ENCODE measurements at places on chromosomes 2 and 18.

GRCh38 chr2:240646900-240647502, 21.7 kb downstream of the GPR35 start:
- no peak for DNase-seq

- DNase-seq: no peak
Observed at GRCh38 chr2:85666016-85666415, 2.0 kb downstream of the SFTPB start.

DNA sequence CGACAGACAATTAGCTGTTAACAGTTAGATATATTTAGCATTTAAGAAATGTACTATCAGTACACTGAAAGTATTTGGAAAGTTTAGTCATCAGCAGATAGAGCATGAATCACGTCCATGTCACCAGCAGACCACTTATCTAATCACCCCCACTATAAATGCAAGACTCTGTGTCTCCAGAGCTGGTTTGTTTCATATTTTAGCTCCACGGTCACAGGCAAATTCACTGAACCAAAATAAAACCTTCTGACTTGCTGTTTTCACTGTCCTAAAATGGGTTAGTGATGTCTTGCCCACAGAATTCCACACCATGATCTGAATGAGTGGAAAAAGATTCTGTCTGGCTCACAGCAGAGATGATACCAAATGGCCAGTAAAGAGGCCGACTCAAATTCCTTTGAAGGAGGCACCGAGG, 64.9 kb downstream of the CDH2 start:
- DNase-seq: no peak

- no peak for DNase-seq
Observed at GRCh38 chr2:113842919-113843736, 46.8 kb upstream of the ACTR3 start.

GRCh38 chr2:36355151-36355889, at the start of gene CRIM1:
TSS of gene CRIM1 (plus strand) at chr2:36355778. CDS start at chr2:36356293, 515 bp downstream.
- DNase-seq: no peak

DNA sequence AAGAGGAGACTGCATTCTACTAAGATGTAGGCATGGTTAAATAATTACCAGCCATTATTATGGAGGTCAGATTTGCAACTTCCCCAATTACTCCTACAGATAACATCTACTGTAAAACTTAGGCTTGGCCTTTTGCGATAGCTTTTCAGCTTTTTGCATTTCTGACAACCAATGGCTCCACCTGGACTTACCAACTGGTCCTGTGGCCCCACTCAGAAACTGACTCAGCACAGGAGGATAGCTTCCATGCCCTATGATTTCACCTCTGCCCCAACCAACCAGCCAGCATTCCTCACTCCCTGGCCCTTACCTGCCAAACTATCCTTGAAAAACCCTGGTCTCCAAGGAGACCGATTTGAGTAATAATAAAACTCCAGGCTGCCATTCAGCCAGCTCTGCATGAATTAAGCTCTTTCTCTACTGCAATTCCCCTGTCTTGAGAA, 28.2 kb downstream of the TUBB6 start:
- no peak for DNase-seq

DNA sequence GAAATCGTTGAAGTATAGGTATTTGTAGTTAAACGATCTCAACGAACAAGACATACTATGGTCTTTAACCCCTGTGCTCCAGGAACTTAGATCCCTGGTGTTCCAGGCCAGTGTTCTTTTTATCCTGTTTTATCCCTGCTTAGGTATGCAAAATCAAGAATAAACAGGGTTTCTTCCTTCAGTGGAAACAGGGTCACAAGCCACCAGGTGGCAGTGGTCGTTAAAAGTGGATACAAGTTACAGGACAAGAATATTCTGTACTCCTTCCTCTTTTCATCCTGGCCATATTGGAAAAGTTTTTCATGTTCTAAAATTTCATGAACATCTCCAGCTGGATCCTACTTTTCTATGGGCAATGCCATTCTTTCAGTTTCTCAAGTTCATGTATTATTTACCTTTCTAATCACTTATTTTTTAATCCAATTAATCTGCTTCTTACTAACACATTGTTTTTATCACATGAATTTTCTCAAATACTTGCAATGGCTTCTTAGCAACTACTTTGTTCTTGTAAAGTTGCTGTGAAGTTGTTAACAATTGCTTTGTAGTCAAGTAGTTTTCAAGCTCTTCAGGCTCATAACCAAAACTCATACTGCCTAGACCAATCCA, 16.4 kb upstream of the HNMT start:
- no peak for DNase-seq

GRCh38 chr2:71191570-71191943, 35.3 kb downstream of the PAIP2B start:
- no peak for DNase-seq
